Stimulated activated CD4-positive, alpha-beta T cell treated with anti-CD3 and anti-CD28 coated beads, Interleukin-12 subunit alpha, Interleukin-12 subunit beta, amount 100 ng/mL, for 24 hours (primary cell): ENCODE measurements at places on chromosomes 4 and X.

DNA sequence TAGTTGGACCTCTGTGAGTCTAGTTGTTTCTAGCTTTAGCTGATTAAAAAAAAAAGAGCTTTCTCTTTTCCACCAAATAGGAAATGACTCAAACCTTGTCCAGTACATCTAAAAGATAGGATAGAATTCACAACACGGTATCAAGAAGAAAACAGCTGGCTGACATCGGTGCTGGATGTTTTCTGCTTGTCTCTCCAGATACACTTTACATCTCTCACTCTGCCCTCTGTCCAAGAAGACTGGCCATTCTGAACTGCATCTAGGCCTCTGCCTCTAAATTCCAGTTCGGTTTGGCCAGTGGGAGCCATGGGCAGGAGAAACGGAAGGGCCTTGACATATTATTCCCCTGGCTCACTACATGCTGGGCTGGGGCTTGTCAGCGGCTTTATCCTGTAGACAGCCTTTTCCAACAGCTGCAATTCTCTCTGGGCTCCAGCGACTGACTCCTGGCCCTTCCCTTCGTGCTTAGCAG is 57.3 kb upstream of the SHISA3 start:
- no peak for DNase-seq

DNA sequence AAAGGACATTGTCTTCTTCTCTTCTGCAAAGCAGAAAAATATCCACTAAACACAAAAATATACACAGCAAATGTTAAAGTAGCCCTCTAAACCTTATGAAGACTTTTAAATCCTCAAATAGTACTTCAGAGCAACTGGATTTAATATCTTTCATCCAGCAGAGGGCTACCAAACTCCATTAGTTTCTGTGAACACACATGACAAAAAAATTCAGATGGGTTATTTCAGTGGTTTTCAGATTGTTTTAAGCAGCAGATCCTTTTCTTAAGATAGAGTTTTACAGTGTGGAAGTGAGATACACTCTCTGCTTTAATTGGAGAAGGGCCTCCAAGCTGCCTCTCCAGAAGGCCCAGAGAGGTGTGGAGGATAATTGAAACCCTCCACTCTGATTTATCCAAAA is 56.7 kb downstream of the ANK2 start:
- no peak for DNase-seq

GRCh38 chrX:1679238-1679637 is 64.4 kb downstream of the ASMT start:
- DNase-seq: no peak

DNA sequence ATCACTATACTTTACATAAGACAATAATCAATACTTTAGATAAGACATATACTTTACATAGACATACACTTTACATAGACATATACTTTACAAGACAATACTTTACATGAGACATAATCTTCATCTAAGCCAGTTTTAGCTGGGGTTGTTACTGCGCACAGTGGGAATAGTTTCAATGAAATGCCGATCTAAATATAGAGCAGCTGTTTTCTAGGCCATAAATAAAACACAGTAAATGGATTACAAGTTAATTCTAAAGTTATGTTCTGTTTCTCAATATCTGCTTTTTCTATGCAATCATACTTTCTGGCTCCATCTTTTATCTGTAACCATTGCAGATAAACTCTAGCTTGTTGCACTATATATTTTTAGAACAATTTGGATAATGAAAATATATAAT is 1470.6 kb upstream of the PABPC4L start:
- no peak for DNase-seq

DNA sequence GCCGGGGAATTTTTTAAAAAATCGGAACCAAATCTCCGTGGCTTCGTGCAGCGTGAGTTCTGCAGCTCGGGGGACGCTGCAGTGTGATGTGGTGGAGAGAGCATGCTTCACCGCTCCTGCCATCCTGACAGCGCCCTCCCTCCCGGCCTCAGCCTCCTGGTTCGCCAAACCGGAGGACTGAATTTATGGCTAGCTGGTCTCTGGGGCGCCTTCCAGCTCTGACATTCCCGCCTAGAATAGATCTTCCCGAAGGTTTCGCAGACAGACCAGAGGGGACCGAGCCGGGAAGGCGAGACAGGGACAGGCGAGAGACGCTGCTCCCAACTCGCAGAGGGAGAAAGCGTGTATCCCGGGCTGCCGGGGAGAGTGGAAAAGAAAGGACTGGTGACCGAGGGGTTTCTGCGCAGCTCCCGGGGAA is 25.9 kb downstream of the HOPX start:
- DNase-seq: no peak

DNA sequence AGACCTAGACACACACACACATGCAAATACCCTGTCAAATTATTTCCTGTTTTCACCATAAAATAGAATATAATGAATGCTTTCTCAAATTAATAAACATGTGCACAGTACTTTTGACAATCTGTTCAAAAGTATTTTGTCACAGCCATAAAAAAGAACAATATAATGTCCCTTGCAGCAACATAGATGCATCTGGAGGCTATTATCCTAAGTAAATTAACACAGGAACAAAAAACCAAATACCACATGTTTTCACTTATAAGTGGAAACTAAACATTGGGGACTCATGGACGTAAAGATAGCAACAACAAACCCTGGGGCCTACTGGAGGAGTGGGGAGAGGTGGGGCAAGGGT is 15.5 kb downstream of the RAB40A start:
- no peak for DNase-seq
